ENCODE measurements at places on chromosomes 2 and 18.

- DNase-seq: no peak
Observed at GRCh38 chr2:68426848-68427579, 40.1 kb downstream of the FBXO48 start.

- no peak for DNase-seq
Observed at GRCh38 chr2:9797681-9798556, 45.4 kb upstream of the TAF1B start.

DNA sequence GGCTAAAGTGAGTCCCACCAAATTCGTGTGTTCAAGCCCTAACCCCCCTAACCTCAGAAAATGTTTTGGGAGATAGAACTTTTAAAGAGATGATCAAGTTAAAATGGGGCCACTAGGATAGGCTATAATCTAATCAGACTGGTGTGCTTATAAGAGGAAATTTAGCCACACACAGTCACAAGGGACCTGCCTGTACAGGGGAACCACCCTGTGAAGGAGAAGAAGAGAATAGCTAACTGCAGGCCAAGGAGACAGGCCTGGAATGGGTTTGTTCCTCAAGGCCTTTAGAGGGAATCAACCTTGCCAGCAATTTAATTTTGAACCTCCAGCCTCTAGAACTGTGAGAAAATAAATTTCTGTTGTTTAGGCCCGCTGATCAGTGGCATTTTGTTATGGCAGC, 36.0 kb upstream of the TANK start:
- DNase-seq: no peak

DNA sequence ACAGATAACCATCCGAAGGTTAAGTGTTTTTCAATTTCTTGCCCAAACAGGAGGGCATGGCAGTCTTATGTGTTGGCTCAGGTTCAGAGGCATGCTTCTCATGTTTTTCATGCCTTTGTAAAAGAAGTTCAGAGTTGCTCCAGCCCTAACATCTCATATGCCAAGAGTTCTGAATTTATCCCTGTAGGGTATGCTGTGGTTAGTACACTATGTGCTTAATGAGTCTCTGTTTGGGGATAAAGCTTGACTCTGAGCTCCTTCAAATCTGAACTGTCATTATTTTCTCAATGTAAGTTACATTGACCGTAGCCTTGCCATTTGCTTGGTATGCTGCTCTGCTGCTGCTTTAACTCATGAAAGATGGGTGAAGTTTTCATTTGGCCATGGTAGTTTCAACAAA, 67.9 kb upstream of the PNPT1 start:
- no peak for DNase-seq

DNA sequence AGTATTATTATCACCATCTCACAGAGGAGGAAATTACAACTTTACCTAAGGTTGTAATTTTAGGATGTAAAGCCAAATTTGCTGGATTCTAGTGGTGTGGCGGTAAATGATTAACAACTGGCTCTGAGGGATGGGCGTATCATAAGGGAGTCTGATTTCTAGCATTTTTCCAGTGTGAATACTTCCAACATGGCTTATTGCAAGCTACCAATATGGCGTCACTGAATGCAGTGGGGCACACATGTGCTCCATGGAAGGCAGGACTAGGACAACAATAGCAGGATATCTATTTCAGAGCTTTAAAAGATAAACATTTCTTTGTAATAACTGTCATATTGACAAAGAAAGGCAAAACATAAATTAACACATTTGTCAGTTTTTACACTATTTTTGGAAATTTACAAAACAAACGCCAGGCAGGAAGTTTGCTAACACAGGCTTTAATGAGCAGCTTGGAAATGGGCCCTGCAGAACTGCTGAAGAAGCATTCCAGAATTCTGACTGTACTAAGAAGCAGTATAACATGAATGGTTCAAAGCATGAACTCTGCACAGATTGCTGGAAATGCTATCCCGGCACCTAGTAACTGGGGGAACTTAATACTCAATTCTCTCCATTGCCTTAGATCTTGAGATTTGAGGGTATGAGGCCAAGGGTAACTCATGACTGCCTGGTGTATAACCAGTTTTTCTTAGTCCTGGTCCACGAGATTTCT, 439.3 kb upstream of the MAP2 start:
- no peak for DNase-seq

GRCh38 chr18:286515-287310, 18.9 kb upstream of the THOC1 start:
- DNase-seq: no peak

DNA sequence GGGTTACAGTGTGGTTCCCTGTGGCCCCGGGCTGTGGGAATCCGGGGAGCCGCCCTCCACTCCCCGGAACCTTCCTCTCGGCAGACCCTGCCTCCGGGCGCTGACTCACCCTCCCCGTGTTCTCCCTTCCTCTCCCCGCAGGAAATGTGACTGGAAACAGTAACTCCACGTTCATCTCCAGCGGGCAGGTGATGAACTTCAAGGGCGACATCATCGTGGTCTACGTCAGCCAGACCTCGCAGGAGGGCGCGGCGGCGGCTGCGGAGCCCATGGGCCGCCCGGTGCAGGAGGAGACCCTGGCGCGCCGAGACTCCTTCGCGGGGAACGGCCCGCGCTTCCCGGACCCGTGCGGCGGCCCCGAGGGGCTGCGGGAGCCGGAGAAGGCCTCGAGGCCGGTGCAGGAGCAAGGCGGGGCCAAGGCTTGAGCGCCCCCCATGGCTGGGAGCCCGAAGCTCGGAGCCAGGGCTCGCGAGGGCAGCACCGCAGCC, 59.5 kb downstream of the TNFRSF11A start:
- DNase-seq: no peak

- no peak for DNase-seq
Observed at GRCh38 chr2:165558832-165559231, 89.3 kb downstream of the CSRNP3 start.

GRCh38 chr2:24543252-24543651, 52.2 kb downstream of the NCOA1 start:
- DNase-seq: no peak

- DNase-seq: no peak
Observed at GRCh38 chr2:134217924-134218323, 35.9 kb upstream of the MGAT5 start.

GRCh38 chr2:3565117-3565516, 7.0 kb upstream of the RNASEH1 start:
- no peak for DNase-seq

GRCh38 chr2:15894481-15895144, 45.7 kb upstream of the MYCN start:
- no peak for DNase-seq

GRCh38 chr2:10003206-10004125, 39.9 kb upstream of the KLF11 start:
- DNase-seq: no peak

GRCh38 chr2:32656069-32656468, 28.2 kb downstream of the TTC27 start:
- no peak for DNase-seq

GRCh38 chr2:189685540-189686229, 11.2 kb downstream of the ANKAR start:
- no peak for DNase-seq

Measured in CD4-positive, alpha-beta T cell (primary cell).